Activated CD8-positive, alpha-beta memory T cell treated with anti-CD3 and anti-CD28 coated beads for 24 hours (primary cell): ENCODE measurements at places on chromosomes 1 and 21.
A peak's percentile ranks its signal among the peaks of the same experiment; 100 is the strongest.

- no peak for DNase-seq
These were observed 34.3 kb upstream of the TTC4 start for GRCh38 chr1:54681358-54681757.

DNA sequence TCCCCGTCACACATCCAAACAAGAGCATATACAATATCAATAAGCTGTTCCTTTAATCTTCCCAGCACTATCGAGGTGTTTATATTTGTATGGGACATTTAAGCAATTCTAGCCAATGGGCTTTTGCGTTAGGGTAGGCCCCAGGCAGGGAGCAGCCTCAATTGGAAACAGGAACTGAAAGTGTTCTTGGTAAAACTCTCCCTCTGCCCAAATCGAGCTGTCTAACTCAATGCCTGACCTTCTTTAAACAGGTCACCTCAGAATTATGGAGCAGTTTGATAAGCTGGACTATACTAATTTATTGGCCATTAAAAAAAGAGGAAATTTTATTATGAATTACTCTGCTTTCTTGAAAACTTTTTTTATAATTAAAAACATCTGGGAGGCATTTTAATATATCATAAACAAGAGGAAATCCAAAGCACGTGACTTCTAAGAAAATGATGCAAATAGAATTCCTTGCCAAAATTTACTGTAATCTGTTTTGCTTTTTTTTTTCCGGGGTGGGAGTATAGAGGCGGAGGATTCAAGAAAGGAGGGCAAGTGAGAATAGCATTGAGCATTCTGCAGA is 498.1 kb downstream of the LMO4 start:
- no peak for DNase-seq

DNA sequence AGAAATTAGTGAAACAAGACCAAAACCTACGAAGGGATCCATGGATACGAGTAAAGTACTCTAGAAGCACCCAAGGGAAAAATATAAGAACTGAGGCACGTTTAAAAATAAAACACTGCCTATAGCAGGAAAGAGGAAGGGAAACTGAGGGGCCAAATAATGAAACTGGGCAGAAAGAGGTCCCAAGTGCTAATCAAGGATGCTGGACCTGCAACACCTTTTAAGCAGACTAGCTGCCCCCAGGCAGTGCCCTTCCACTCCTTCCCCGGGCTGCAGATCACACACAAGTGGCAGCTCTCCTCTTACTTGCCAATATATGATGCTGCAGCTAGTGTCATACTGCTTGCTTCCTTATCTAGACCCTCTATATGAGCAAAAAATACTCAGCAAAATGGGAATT is 7.6 kb upstream of the OTUD7B start:
- no peak for DNase-seq

DNA sequence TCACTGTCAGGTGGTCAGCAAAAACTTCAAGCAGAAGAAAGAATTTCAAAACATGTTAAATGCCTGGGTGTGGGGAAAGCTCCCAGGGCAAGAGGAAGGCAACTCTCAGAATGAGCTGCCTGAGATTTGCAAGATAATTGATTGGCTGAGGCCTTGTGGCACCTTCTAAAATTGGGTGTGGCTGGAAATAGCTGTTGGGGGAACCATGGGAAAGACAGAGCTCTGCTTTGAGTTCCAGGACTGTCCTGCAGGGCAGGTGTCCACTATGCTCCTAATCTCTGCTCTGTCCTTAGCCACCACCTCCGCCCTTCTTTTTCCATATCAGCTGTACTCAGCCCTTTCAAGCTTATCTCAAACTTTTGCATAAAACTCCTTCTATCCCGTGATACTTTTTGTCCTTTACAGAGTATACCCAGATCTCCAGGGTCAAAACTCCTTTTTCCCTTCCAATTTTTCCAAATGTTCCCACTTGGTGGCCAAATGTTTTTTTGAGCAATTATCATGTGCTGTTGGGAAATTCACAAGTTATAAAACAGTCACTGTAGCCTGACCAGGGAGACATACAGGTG is 23.8 kb upstream of the PPP2R5A start:
- no peak for DNase-seq

DNA sequence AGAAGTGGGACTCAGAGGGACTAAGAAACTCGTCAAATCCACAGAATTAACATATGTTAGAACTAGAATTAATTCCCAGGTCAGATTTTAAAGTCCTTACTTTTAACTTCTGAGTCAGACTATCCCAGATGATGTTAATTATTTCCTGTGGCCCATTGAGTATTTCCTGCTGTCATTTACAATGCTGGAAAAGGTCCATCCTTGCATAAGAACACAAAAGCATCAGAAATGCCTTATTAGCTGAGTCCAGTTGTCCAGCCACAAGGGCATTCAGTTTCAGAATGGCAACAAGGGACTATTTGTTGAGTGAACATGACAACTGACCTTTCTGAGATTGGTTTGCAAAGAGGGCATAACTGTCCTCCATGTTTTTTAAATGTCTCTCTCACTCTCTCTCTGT is 16.5 kb upstream of the HIVEP3 start:
- DNase-seq = no peak

DNA sequence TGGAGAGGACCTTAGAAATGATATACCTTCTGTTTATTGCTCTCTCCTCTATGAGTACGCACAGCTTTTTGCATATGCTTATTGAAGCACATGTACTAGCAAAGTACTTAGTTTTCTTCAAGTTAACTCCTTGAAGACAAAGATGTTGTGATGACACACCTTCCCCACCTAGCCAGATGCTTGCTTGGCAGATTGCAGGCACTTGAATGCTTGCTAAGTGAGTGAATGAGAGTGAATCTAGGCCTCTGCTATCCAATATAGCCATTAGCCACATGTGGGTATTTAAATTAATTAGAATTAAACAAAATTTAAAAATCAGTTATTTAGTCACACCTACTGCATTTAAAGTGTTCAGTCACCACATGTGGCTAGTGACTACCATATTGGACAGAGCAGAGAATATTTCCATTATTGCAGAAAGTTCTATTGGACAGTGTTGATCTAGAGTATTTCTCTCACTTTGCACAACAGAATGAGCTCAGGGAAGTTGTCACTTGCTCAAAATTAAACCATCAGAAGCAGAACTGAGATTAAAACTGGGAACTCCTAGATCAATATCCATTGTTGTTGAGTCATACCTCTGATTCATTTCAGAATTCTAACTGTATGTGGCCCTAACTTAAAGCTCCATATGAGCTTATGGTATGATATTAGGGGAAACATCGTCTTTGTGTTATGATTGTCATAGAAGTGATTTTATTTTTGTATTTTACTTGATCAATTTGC is 8.6 kb upstream of the EEIG2 start:
- DNase-seq = no peak

DNA sequence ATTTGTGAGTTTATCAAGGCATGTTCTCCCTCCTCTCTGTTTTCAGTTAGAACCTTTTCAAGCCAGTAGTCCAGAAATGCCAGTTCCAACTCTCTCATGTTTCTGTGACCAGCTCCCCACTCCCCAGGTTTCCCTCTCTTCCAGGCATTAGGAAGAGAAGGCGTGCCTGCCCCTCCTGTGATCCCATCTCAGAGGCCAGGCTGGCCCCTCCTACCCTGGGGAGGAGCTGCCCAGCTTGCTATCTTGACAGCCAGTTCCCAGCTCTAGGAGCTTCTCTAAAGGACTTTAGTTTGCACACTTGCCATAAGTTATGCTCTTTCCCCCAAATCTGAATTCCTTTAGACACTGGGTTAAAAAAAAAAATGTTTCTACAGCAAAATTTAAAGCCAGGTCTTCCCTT is 8.9 kb downstream of the HYI start:
- DNase-seq = no peak

GRCh38 chr1:186577216-186577615 is 103.0 kb downstream of the PTGS2 start:
- no peak for DNase-seq

DNA sequence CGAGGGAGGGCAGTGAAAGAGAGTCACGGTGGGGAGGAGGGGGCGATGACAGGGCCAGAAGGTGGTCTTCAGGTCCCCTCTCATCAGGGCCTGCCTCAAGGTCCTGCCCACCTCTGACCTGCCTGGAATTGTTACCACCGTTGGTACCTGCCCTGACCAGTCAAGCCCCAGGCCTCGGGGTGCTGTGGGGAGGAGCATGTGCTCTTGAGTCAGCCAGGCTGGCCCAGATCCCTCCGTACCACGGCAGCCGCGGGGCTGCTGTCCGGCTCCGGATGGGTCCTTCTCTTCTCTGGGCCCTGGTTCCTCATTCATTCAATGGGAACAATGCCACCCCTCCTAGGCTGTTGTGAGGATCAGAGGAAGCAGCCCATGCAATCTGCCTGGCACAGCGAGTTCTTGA is 22.0 kb downstream of the SERINC2 start:
- DNase-seq = peak; percentile 28

GRCh38 chr1:64133036-64133435 is 70.4 kb upstream of the UBE2U start:
- DNase-seq = no peak

GRCh38 chr1:109787845-109788601 is 24.3 kb upstream of the EPS8L3 start:
- DNase-seq = no peak

DNA sequence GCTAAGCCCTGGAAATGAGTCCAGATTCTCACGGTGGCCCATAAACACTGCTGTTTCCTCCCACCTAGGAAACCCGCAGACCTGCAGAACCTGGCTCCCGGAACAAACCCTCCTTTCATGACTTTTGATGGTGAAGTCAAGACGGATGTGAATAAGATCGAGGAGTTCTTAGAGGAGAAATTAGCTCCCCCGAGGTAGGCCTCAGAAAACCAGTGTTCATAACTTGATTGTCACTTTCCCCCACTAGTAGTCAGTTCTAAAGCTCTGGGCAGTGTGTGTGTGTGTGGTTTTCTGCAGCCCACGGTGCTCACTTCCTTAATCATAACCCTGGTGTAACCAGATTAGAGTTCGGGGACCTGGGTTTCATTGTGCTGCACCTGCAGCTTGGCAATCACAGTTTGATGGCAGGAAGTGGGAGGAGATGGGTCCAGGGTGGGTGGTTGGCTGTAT is 39.1 kb downstream of the CLIC6 start:
- peak; percentile 69 for DNase-seq

GRCh38 chr1:222202831-222203230 is 345.1 kb downstream of the HHIPL2 start:
- no peak for DNase-seq

DNA sequence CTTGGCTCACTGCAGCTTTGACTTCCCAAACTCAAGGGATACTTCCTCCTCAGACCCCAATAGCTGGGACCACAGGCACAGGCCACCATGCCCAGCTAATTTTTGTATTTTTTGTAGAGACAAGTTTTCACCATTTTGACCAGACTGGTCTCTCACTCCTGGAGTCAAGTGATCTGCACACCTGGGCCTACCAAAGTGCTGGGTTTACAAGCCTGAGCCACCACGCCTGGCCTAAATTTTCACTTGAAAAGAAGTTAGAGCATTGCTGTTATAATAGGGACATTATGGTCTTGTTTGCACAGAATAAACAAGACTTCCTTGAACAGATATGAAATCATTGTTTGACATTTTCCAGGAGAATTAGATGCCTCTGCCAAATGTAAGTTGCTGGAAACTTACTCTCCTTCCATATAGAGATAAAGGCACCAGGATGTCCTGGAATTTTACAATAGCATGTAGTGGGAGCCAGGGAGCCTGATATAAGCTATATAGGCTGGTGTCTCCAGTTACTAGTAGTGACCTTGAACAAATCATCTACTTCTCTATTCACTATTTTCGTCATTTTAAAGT is 16.9 kb downstream of the SLC35A3 start:
- DNase-seq = no peak

- peak; percentile 53 for DNase-seq
These were observed 1.1 kb upstream of the TRIM62 start for GRCh38 chr1:33182896-33183295.

GRCh38 chr1:92886886-92887419 is 55.1 kb downstream of the RPL5 start:
- no peak for DNase-seq

GRCh38 chr21:33071770-33072306 is 1.9 kb downstream of the OLIG1 start:
- peak; percentile 60 for DNase-seq

GRCh38 chr1:31476891-31477846 is 64.2 kb downstream of the SERINC2 start:
- DNase-seq = no peak

DNA sequence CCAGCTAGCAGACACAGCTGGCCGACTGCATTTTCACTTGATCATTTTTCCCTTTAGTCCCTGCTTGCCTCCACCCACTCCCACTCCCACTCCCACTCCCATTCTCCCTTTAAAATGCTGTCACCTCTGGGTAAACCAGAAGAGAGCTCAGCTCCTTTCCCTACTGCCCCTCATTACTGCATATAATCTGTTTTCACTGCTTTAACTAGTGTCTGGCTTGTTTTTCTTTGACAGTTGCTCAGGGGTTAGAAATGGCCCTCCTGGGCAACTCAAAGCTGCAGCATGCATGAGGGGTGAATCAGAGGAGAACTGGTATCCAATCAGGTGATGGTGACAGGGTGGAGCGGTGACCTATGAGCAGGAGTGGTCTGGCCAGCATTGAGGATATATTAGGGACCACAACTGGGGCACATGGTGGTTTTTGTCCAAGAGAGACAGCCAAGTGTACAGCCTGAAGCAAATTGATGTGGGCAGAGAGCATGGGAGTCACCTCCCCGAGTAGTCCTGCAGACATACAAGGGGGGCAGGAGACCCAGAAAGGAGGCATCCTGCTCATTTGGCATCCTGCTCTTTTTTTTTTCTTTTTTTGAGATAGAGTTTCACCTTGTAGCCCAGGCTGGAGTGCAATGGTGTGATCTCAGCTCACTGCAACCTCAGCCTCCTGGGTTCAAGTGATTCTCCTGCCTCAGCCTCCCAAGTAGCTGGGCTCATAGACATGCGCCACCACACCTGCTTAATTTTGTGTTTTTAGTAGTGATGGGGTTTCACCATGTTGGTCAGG is 42.6 kb upstream of the SRSF10 start:
- DNase-seq = no peak

DNA sequence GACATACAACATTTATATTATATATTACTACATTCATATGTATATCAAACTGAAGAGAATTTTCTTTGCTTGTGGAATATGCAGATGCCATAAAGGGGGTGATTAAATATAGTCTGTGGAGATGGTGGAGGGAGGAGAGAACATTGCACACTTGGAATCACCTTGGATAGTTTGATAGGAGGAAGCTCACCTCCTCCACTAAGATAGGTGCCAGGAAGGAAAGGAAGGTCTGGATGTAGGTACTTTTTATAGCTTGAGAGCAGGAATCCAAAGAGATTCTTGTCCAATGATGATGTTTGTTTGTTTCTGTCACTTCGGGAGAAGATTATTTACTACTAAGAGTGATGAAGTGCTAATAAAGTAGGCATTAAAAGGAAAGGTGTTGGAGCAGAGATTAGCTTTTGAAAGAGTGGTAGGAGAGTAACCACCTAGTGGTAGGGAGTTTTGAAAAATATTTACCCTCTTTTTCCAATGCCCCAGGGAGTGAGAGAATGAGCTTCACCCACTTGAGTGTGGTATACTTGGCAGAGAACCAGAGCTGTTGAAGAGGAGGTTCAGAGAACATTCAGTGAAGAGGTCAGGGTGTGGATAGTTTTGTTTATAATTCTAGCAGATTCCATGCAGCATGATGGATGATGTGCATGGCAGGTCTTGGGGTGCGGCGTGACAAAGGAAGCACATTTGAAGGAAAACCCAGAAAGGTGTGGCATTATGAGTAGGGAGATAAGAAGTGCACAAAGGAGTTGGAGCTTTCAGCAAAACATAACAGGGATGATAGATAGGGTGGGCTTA is 145.0 kb downstream of the PATJ start:
- DNase-seq = no peak
